Bronchial smooth muscle cell (primary cell): ENCODE measurements at places on chromosomes 16 and 17. TPM values are rescaled to one million over a fixed set of nuclear protein-coding genes. Genes with fewer than 3 reads are reported as not detected.

Gene OTOA
- total RNA-seq = under 0.01 and 0.09 TPM in 2 replicates

Gene DNAI2
- total RNA-seq = not detected in 2 replicates

Gene TMEM92
- total RNA-seq = 0.09 and 0.16 TPM in 2 replicates

Gene GH2
- total RNA-seq = not detected in 2 replicates

Gene BTBD17
- not detected in 2 replicates for total RNA-seq

Gene ENGASE
- total RNA-seq = 9.9 and 10.1 TPM in 2 replicates

Gene CHCT1
- not detected in 2 replicates for total RNA-seq

Gene CCL17
- not detected in 2 replicates for total RNA-seq

Gene DPEP1
- total RNA-seq = under 0.01 and 0.26 TPM in 2 replicates

Gene STH
- not detected in 2 replicates for total RNA-seq

Gene CLEC10A
- not detected in 2 replicates for total RNA-seq

Gene FBXW10
- total RNA-seq = under 0.01 TPM in 2 replicates

Gene TP53TG3D
- 0.63 and 1.5 TPM in 2 replicates for total RNA-seq

Gene TSNAXIP1
- 0.95 and 1.5 TPM in 2 replicates for total RNA-seq

Gene ARL5C
- total RNA-seq = under 0.01 TPM in 1 of 2 replicates, not detected in the other

Gene CCL4
- total RNA-seq = not detected in 2 replicates

Gene LUC7L
- total RNA-seq = 23.3 and 28.8 TPM in 2 replicates

Gene OTOP2
- total RNA-seq = not detected in 2 replicates
